ENCODE measurements at places on chromosomes 4 and X. TPM values are rescaled to one million over a fixed set of nuclear protein-coding genes. Genes with fewer than 3 reads are reported as not detected.
A peak's percentile ranks its signal among the peaks of the same experiment; 100 is the strongest.

Gene CT55
- total RNA-seq = not detected

GRCh38 chr4:152719291-152719690, 39.5 kb upstream of the TMEM154 start:
- no peak for DNase-seq

- DNase-seq = peak; percentile 83
These were observed 145.4 kb downstream of the FNIP2 start for GRCh38 chr4:158914218-158914617.

GRCh38 chr4:57926311-57926710, 816.1 kb upstream of the IGFBP7 start:
- no peak for DNase-seq

- peak; percentile 51 for DNase-seq
These were observed 94.1 kb upstream of the GALNT7 start for GRCh38 chr4:173074501-173074946.

Measured in fibroblast of the aortic adventitia (primary cell).